ENCODE measurements at places on chromosomes 4 and X. TPM values are rescaled to one million over a fixed set of nuclear protein-coding genes. Genes with fewer than 3 reads are reported as not detected.

GRCh38 chr4:7487998-7488671, 53.4 kb upstream of the PSAPL1 start:
- DNase-seq, result no peak

DNA sequence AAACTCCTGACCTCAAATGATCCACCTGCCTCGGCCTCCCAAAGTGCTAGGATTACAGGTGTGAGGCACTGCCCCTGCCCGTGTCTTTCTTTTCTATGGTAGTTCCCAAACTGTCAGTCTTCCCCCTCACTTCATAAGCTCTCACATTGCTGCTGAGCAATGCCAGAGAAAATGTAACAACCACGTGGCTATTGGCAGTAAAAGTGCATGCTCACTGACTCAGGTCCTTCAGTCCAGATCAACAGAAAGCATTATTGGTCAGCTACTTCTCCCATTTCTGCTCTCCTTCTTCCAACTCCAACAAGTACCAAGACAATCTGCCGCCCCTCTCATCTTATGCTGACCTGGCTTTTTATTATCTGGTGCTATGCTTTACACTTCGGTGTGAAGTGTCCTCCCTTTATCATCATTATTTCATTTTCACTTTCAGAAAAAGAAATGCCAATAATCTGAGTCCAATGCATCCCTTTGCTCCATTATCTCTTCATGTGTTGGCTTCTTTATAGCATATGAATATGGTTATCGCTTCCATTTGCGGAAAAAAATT, 133.8 kb upstream of the UGT8 start:
- DNase-seq, result no peak

GRCh38 chr4:3010998-3011397, 47.6 kb downstream of the GRK4 start:
- DNase-seq, result no peak

GRCh38 chr4:101242441-101242840, 104.9 kb downstream of the PPP3CA start:
- no peak for DNase-seq

DNA sequence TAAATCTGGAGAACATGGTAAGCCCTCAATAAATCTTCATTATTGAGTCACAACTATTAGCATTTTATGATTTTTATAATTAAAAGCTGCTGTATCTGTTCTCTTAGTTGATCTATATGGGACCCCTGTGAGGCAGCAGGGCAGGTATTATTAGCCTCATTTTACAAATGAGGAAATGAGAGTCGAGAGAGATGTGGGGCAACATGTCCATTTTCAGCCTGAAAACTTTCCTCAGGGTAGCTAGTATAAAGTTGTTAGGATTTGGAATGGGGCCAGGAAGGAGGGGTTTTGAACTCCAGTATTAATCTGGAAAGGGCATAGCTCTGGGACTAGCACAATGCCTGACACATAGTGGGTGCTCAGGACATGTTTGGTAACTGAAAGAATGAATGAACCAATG, 191.7 kb upstream of the GPC4 start:
- DNase-seq, result no peak

DNA sequence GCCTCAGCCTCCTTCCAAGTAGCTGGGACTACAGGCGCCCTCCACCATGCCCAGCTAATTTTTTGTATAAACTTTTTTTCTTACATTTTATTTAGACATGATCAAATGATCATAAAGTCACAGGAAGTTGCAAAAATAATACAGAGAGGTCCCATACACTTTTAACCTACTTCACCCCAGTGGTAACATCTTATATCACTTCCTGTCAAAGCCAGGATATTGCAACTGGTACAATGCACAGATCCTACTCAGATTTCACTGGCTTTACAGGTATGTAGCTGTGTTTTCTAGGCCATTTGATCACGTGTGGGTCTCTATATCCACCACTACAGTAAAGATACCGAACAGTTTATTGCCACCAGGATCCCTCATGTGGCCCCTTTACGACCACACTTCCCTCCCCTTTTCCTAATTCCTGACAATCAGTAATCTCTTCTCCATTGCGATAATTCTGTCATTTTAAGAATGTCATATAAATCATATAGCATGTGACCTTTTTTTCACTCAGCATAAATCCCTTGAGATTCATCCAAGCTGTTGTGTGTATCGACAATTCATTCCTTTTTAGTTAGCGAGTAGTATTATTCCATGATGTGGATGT, 18.0 kb downstream of the RPS6KA3 start:
- DNase-seq, result no peak

DNA sequence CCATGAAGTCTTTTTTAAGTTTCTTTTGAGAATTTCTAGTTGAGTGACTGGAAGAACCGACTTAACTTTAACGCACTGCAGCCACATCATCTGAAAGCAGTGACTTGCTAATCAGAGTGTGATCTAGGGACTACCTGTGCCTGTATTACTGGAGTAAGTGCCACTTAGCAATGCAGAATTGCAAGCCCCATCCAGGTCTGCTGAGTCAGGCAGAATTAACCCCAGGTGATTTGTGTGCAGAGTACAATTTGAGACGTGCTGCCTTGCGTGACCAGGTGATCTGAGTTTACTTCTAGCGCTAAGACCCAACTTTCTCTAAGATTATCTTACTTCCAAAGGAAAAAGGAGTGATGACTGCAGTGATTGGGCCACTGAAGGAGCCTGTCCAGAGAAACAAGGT, 85.3 kb downstream of the CLCN4 start:
- no peak for DNase-seq

DNA sequence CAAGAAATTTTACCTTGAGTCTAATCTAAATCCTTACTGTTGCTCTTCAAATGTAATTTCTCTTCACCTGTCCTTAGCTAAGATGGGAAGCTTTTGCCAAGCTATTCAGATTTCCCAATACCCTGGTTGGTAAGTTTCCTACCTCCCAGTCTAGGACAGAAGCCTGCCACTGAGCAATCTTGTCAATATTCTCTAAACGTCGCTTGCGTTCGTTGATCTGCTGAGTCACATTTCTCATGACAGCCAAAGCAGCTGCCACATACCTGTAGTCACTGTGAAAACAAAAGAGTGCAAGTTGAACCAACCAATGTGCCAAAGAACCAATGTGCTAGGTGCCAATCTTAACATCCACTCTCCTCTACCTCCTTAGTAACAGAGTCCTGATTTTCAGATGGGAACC, 111.1 kb downstream of the ARHGEF9 start:
- no peak for DNase-seq

DNA sequence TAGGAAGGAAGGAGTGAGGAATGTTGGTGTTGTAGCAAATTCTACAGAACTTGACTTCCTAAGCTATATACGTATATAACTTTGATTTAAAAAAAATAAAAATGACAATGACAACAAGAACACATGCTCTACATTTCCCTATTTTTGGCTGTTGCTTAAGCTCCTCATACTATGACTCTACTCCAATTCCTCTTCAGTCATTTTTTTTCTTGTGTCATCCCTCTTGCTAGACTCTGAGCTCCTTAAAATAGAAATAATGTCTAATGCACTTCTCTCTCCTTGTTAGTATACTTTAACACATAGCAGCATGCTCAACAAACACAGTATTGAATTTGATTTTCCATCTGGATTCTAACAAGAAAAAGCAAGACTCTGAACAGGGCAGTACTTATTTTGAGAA, 144.0 kb downstream of the HDX start:
- no peak for DNase-seq

DNA sequence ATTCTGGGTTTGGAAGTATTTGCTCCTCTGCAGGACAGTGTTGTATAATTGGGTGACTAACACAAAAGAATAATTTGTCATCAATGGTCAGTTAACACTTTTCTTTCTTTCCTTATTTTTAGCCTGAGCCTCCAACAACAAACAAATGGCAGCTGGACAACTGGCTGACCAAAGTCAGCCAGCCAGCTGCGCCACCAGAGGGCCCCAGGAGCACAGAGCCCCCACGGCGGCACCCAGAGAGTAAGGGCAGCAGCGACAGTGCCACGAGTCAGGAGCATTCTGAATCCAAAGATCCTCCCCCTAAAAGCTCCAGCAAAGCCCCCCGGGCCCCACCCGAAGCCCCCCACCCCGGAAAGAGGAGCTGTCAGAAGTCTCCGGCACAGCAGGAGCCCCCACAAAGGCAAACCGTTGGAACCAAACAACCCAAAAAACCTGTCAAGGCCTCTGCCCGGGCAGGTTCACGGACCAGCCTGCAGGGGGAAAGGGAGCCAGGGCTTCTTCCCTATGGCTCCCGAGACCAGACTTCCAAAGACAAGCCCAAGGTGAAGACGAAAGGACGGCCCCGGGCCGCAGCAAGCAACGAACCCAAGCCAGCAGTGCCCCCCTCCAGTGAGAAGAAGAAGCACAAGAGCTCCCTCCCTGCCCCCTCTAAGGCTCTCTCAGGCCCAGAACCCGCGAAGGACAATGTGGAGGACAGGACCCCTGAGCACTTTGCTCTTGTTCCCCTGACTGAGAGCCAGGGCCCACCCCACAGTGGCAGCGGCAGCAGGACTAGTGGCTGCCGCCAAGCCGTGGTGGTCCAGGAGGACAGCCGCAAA, 106.0 kb downstream of the KLHL8 start:
- DNase-seq, result no peak

- no peak for DNase-seq
These were observed 227.7 kb downstream of the BCOR start for GRCh38 chrX:39869846-39870601.

GRCh38 chrX:9071031-9071650, 37.2 kb upstream of the FAM9B start:
- no peak for DNase-seq

GRCh38 chr4:10639664-10640063, 44.9 kb downstream of the CLNK start:
- no peak for DNase-seq

- DNase-seq, result no peak
These were observed at the start of gene MID2 for GRCh38 chrX:107825698-107826237. Gene MID2, plus strand, starts transcription at chrX:107825866. Its CDS starts 561 bp downstream, at chrX:107826427.

DNA sequence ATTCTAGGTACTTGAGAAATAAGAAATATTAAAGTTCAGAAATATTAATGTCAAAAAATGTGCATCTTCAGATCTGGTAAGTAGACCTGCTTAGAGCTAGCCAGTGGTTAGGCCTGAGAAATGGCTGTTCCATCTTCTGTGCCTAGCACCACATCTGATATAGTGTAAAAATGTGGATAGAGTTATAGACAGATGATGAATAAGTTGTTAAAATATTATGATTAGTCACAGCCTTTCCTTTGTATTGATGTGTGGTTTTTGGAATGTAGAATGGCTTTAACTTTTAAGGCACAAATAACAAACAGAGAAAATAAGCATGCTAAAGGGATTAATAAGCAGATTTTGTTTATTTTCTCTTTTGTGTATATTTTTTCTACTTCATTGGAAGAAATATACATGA, 133.5 kb upstream of the NUDT6 start:
- DNase-seq, result no peak

DNA sequence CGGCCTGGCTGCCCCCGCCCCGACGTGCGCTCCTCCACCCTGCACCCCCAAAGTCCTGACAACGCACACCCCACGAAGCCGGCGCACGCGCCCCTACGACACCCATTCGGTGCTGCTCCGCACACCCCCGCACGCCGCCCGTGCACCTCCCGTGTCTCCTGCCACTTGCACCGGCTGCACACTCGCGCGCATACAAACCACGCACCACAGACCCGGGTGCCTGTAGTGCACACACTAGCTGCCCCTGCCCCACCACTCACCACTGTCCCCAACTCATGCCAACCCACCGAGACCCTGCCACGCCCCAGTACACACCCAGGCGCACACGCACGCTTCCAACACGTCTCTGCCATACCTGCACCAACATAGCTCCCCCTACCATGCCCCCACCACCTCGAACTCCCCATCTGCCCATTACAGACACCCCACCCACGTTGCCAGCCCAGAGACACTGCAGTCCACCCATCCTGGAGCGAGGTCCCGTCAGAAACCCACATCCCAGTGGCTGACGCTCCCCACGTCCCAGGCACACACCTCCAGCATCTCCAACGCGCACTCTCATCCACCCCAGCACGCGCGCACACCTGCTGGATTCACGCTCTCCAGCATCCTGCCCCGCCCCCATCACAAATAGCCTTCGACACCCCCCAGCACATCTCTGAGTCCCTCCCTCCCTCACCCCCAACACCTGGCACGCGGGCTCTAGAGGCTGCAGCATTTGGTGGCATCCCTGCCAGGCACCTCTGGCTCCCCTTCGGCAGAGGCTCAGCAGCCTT, 4.2 kb upstream of the DUSP9 start:
- DNase-seq, result no peak

DNA sequence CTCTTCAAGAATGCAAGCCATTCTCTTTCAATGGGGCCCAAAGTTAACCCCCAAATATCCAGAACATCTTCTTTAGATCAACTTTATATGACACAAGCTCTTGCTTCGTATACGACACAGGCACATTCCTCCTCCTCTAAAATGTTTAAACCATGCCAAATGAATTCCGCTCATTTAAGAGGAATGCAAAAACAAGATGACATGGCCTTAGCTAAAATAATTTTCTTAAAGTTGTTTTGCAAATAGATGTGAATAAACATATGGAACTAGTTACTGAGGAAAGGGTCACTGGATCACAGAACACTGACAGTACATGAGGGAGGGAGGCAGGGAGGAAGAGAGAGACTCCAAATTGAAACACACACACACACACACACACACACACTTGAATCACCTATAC, 97.4 kb downstream of the RASL11B start:
- DNase-seq, result no peak

- DNase-seq, result no peak
These were observed 58.4 kb downstream of the CFAP299 start for GRCh38 chr4:80393970-80394250.

DNA sequence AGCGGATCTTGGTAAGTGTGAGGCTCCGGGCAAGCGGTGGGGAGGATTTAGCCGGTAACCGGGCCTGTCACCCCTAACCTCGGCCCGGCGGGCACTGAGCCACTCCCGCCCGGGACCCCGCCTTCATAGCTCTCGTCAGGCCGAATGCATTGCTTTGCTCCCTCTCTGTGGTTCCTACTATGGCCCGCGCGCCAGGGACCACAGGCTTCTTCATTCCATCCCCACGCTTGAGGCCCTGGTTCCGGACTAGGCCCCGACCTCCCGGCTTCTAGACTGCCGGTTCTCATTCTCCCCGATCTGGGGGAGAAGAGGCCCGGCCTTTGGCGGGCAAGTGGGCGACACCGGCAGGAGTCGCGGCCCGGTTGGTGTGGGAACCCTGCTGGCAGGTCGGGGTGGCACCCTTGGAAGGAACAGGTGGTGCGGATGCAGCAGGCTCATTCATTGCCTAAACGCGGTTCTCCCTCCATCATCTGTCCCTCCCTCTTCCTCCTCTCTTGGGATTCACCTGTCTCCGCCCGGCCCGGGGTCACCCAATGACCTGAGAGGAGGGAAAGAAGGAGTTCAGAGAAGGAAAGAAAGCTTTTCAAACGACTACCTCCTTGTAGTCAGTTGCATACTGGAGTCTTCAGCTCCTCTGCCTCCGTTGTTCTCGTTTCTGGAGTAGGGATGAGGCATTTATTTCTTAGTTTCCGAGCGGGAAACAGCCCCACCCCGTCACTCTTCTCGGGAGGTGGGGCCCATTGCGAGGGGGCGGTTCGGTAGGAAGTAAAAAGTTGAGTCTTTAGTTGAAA, at the start of gene NDUFC1:
TSS of gene NDUFC1 (minus strand) at position 657 of the 791 bp plus-strand sequence. CDS start 6,679 bp downstream, outside the sequence.
- DNase-seq, result no peak

The OPN1MW gene
- polyA plus RNA-seq, result not detected

The ARL9 gene
- 1.5 TPM for polyA plus RNA-seq

The TCP11X2 gene
- polyA plus RNA-seq, result 1.2 TPM

The GPRASP3 gene
- 20.5 TPM for polyA plus RNA-seq

The SMARCA1 gene
- 108 TPM for polyA plus RNA-seq

The TRIM61 gene
- polyA plus RNA-seq, result 2.6 TPM

The RAB39B gene
- 3.3 TPM for polyA plus RNA-seq

The OCIAD2 gene
- polyA plus RNA-seq, result 208 TPM

The PGRMC2 gene
- polyA plus RNA-seq, result 144 TPM

The AASDH gene
- polyA plus RNA-seq, result 28.5 TPM

The GC gene
- 0.73 TPM for polyA plus RNA-seq

The SPINK2 gene
- not detected for polyA plus RNA-seq

The MXRA5 gene
- 8.1 TPM for polyA plus RNA-seq

The SLC26A1 gene
- 8.3 TPM for polyA plus RNA-seq

All from right renal pelvis (tissue), 4 donors.